ENCODE measurements at places on chromosomes 16 and 17. TPM values are rescaled to one million over a fixed set of nuclear protein-coding genes. Genes with fewer than 3 reads are reported as not detected.

DNA sequence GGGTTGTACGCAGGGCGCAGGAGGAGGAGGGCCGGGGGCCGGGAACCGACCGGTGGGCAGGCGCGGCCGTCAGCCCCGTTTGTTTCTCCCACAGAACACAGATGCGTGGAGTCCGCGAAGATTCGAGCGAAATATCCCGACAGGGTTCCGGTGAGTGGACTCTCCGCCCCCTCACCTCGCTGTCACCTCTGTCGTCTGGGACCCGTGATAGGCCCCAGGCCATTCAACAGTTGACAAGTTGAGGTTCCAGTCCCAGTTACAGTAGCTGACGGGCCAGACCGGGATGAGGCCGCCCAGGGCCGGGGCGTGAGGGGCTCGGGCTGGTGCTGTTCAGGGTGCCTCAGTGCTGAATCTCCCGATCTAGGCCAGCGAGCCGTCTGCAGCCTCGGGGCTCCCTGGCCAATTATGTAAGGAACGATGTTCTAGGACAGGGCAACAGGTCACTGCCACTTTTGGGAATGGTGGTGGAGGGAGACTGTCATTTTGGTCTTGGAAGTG, 628 bp downstream of the GABARAPL2 start:
- peak overlapping the region; percentile 47 for H3K27ac ChIP-seq
- H3K36me3 ChIP-seq = peaks cover 6% of the 10 kb centered on the region
- DNase-seq = peak; percentile 41
- peaks cover 35% of the 10 kb centered on the region for H3K4me1 ChIP-seq

DNA sequence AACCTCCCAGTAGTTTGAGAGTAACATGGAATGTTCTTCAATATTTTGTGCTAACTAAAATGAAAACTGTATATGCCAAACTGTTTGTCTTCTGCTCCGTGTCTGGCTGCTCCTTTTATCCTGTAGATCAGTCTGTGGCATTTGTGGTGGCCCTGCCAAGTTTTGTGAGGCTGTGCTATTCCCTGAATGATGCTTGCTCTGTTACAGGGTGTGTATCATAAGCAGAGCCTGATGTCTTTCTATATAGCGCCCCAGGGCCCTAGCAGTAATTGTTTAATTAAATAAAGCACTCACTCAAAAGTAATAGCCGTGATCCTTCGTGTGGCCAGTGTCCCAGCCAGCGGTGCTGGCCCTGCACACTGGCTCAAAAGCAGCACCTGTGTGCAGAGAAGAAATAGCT, 27.8 kb upstream of the NAT9 start:
- DNase-seq = no peak
- H3K36me3 ChIP-seq = peaks cover 9% of the 10 kb centered on the region
- H3K27me3 ChIP-seq = no peaks in the 10 kb centered on the region
- no peak overlapping the region for H3K4me3 ChIP-seq
- peaks cover 2% of the 10 kb centered on the region for H3K4me1 ChIP-seq

Gene CYBC1
- total RNA-seq = 156 TPM

DNA sequence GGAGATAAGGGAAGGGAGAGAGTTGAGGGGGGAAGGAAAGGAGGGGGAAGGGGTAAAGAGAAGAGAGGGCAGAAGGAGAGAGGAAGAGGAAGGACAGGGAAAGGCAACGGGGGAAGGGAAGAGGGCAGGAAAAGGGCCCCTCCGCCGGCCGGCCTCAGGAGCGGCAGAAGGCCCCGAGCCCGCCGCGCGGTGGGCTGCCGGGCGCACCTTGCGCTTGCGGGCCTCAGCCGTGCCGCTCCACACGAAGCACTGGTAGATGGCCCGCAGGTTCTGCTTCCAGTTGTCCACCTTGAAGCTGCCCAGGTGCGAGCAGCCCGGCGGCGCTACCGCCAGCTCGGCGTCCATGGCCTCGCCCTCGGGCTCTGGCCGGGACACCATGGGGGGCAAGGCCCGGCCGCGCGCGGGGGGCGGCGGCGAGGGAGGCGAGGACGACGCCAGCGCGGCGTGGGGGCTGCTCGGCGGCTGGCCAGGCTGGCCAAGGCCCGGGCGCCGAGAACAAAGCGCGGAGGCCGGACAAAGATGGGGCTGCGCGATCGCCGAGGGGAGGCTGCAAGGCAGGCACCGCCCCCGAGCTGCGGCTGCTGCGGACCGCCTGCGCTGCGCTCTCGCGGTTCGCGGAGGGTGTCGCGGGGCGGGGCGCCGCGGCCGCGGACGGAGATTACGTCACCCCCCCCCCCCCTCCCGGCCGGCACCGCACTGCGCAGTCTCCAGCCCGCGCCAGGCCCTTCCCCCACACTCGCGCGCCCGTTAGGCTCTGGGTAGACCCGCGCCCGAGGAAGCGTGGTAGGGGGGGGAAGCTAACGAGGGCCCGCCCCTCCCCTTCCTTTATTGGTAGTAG, at the start of gene USP22:
USP22 (minus strand) TSS at position 554 of the 838 bp plus-strand sequence; CDS start at position 378, 176 bp downstream.
- DNase-seq = peak; percentile 54
- peak within 1 kb of the TSS; percentile 99 for H3K4me3 ChIP-seq
- no peaks in the 10 kb centered on the region for H3K27me3 ChIP-seq
- H3K27ac ChIP-seq = peak within 1 kb of the TSS; percentile 98

Gene HOXB9
- total RNA-seq = 4.0 TPM

GRCh38 chr17:27355419-27355818, 61.5 kb downstream of the WSB1 start:
- no peak overlapping the region for H3K4me3 ChIP-seq
- no peak for DNase-seq
- no peak overlapping the region for H3K27ac ChIP-seq
- peaks cover 17% of the 10 kb centered on the region for H3K4me1 ChIP-seq

DNA sequence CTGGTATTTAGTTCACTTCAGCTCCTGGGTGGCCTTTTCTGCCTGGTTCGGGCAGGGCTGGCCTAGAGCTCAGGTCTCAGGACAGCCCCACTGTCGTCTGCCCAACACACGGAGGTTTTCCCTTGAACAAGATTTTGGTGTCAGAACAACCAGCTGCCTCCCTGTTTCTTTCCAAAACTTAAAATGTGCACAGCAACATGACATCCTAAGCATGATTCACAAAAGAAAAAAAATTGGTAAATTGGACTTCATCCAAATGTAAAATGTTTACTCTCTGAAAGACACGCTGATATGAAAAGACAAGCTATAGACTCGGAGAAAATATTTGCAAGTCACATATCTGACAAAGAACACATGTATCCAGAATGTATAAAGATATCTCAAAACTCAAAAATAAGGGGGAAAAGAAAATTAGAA, 197.8 kb upstream of the CHMP6 start:
- DNase-seq = no peak
- H3K27me3 ChIP-seq = no peaks in the 10 kb centered on the region
- H3K36me3 ChIP-seq = peaks cover 62% of the 10 kb centered on the region

Gene YPEL2
- total RNA-seq = 4.4 TPM

DNA sequence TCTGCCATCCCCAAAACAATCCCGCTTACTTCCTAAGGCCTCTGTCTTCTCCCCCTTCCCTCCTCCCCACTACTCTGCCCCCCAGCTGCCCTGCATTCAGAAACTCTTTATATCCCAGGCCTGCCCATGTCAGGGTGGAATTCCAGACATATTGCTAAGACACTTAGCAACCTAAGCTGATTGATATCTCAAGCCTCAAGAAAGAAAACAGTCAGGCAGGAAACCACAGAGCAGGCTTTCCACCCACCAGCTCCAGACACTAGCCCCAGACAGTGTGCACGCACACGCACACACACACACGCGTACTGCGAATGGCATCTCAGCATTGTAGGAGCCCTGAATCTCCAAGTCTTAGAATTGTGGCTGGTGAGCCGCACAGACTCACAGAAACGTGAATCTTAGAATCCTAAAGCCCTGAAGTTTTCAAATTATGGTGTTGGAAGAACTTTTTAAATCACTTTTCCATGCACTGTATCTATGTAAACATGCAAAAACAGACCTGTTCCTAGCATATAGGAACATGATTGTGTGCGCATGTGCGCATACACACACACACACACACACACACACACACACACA, 8.8 kb upstream of the LPCAT2 start:
- H3K27ac ChIP-seq = no peak overlapping the region
- H3K4me3 ChIP-seq = no peak overlapping the region
- H3K4me1 ChIP-seq = peaks cover 8% of the 10 kb centered on the region
- H3K36me3 ChIP-seq = no peaks in the 10 kb centered on the region
- DNase-seq = peak; percentile 26

Gene PRDM7
- total RNA-seq = not detected

DNA sequence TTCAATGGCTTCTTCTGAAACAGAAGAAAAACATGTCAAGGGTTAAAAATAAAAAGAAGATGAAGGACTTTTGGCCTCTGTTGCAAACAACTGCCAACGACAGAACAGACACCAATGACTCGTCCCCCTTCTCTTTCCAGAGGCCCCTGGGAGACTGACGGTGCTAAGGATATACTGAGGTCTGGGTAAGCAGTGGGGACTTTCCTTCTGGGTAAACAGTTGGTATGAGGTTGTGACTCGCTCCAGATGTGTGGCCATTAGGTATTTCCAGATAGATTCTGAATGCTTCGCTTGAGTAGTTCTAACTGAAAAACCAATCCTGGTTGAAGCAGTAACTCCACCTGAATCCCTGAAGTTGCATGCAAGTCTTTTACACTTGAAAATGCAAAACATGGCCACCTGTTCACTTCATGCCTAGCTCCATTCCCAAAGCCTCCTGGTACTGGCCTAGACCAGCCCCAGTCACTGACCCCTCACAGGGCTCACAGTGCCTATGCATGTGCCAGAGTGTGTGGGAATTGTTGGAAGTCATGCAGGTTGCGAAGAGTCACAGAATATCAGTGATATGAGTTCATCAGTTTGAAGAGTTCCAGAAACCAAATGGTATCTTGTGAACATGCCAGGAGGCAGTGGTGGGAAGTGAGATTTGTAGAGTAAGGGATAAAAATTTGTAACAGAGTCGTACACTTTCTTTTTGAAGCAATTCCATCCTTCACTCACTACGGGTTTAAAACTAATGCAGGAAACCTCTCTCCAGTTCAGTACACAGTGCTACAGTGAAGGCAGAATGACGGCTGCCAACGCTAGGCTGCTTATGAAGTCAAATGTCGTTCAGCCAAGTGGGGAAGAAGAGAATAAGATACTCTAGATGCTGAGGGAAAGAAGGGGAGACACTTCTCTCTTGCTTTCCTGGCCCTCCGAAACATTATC, 217.8 kb downstream of the ZFHX3 start:
- H3K27ac ChIP-seq = no peak overlapping the region
- H3K36me3 ChIP-seq = no peaks in the 10 kb centered on the region
- peaks cover 5% of the 10 kb centered on the region for H3K27me3 ChIP-seq
- H3K4me3 ChIP-seq = no peak overlapping the region
- H3K4me1 ChIP-seq = peaks cover 3% of the 10 kb centered on the region

GRCh38 chr17:9185142-9185541, 163.8 kb downstream of the NTN1 start:
- peaks cover 4% of the 10 kb centered on the region for H3K27me3 ChIP-seq
- DNase-seq = no peak
- H3K27ac ChIP-seq = no peak overlapping the region
- no peaks in the 10 kb centered on the region for H3K4me1 ChIP-seq

DNA sequence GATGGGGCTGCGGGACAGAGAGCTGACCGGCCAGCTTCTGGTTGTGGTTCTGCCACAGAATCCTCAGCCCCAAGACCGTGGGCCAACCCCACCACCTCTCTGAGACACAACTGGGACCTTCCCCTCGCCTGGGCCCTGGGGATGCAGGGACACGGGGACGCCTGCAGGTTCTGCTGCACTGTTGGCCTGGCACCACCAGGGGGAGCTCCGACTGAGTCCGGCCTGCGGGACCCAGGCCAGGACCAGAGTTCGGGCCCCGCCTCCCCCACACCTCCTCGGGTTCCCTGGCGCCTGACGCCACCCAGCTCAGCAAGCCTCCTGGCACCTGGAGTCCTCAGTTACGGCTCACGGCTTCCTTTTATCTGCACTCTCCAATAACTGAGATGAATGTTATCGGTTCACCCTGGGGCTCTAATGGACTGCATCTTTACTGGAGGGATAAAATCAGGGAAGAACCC, 27.3 kb downstream of the TBC1D16 start:
- peak; percentile 84 for DNase-seq
- no peak overlapping the region for H3K27ac ChIP-seq
- H3K27me3 ChIP-seq = no peaks in the 10 kb centered on the region
- no peak overlapping the region for H3K4me3 ChIP-seq

DNA sequence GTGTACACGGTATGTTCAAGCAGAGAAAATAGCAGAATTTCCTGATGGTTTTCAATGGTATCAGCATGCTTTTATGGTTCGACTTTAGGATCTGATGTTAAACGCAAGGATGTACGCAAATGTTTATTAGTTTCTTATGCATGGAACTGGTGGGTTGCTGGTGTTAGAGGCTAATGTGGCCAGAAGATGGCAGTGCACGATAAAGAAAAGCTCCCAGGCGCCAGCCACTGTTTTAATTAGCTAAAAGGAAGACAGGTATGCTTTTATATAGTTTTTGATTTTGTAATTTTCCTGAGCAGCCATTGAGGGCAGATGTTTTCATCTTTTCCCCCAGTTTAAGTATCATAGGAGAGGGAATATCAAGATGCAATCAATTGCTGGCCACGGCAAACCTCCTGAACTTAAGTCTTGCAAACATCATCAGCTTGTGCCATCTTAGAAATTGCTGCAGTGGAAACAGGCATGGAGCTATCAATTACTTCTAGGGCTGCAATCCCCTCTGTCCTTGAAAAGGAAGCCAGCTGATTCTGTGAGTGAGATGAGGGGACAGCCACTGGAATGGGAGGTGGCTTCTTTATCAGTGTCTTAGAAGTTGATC, 648.5 kb upstream of the RBFOX1 start:
- H3K27ac ChIP-seq = no peak overlapping the region
- H3K4me1 ChIP-seq = no peaks in the 10 kb centered on the region
- peaks cover 7% of the 10 kb centered on the region for H3K27me3 ChIP-seq
- H3K36me3 ChIP-seq = no peaks in the 10 kb centered on the region

Gene TEKT1
- not detected for total RNA-seq

DNA sequence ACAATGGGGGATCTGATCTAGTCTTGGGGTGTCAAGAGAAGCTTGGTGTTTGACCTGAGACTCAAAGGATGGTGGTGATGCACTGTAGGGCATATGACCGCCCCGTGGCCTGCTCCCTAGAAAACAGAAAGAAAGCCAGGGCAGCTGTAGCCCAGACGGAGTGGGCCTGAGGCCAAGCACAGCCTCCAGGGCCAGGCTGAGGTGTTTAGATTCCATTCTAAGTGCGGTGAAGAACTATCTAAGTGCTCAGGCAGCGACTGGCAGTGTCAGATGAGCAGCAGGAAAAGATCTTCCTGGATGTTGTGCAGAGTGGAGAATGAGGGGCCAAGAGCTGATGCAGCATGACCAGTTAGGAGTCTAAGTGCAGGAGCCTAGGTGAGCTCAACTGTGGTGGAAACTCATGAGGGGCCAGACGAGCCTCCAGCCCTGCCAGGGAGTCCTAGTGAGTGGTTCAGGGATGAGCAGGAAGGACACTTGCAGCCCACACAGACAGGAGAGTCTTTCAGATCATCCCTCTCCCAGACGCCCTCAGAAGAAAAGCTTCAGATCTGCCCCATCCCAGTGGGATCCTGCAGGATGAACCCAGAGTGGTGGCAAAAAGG, 314.2 kb upstream of the CCL2 start:
- peaks cover 3% of the 10 kb centered on the region for H3K27me3 ChIP-seq
- no peak overlapping the region for H3K27ac ChIP-seq
- H3K36me3 ChIP-seq = no peaks in the 10 kb centered on the region
- no peak overlapping the region for H3K4me3 ChIP-seq
- DNase-seq = no peak

Measured in activated naive CD8-positive, alpha-beta T cell treated with anti-CD3 and anti-CD28 coated beads for 36 hours (primary cell).